ENCODE measurements at places on chromosomes 12 and 14. TPM values are rescaled to one million over a fixed set of nuclear protein-coding genes. Genes with fewer than 3 reads are reported as not detected.

DNA sequence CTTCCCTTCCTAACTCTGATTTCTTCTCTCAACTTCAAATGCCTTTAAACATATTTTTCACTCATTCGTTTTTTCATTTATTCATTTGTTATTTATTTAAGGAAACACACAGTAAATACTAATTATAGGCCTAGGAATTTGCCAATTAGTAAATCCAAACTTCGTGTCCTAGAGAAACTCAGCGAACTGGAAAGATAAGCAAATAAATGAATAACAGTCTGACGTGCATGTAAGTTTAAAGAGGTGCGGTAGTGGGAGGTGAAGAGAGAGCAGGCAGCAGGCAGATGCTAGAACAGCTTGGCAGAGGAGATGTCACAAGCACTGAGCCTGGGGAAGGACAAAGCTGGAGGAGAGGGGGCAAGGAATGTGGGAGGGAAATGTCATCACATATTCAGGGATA, 228.2 kb downstream of the DPY19L2 start:
- DNase-seq, result no peak

GRCh38 chr14:37813732-37814131, 218.3 kb downstream of the TTC6 start:
- no peak for DNase-seq

DNA sequence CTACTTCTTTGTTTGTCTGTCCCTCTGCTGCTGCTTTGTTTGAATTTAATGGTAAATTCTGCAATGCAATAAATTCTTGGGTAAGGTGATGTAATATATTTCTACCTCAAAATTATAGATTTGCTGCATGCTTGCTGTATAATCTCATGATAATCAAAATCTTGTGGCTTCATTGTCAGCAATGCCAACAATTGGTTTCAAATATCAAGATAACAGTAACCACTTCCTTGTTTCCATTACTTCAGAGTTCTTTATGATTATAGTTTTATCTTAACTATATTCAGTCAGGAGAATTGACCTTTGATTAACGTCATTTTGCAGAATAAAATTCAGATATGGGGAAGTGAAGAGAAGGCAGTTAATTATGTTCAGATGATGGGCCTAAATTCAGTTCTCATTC, 30.2 kb upstream of the RNU6-8 start:
- no peak for DNase-seq

DNA sequence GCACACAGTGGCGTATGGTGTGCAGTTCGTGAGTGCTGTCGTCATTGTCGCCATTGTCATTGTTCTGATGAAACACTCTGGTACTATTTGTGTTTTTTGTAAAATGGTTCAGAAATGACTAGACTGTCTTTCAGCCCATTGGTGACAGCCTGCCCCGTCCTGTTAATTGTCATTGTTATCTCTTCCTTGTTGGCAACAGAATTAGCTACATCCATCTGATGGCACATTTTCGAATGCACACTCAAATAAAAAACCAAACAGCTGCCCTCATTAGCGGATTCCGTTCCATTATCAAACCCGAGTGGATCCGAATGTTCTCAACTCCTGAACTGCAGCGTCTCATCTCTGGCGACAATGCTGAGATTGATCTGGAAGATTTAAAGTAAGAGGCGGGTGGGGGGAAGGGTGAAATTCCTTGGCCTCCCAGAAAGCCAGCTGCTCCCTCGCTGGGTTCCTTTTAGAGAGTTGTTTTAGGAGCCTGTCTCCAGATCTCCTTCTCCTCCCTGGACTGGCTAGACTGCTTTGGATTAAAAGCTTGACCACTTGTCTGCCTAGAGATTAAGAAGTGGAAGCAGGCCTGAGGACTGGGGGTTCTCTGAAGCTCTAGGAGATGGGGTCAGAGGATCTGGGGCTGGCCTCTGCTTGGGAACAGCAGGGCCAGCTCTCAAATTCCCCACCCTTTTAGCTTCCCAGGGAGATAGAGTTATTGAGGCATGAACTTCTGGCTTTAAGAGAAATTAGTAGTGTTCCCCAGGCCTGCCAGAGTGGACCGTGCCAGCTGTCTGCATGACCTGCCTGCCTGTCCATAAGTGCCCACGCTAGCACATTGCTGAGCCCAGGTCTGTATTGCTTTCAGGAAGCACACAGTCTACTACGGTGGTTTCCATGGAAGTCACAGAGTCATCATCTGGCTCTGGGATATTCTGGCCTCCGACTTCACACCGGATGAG, 43.3 kb downstream of the MMAB start:
- DNase-seq, result no peak

ADSS1 gene
- 14.1 TPM for polyA plus RNA-seq

CD4 gene
- 28.0 TPM for polyA plus RNA-seq

Data from right renal cortex interstitium (tissue), 3 donors.